Glutamatergic neuron (in vitro differentiated cells): ENCODE measurements at places on chromosomes 12 and 14. TPM values are rescaled to one million over a fixed set of nuclear protein-coding genes. Genes with fewer than 3 reads are reported as not detected.

Gene VWF
- total RNA-seq = 0.37 TPM

Gene BDKRB1
- not detected for total RNA-seq

DNA sequence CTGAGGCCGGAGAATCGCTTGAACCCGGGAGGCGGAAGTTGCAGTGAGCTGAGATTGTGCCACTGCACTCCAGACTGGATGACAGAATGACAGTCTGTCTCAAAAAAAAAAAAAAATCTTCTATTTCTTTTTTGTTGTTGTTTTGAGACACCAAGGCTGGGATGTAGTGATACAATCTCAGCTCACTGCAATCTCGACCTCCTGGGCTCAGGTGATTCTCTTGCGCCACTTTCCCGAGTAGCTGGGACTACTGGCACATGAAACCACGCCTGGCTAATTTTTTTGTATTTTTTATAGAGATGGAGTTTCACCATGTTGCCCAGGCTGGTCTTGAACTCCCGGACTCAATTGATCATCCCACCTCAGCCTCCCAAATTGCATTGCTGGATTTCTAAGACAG, 7.3 kb upstream of the SNRNP35 start:
- DNase-seq = no peak

DNA sequence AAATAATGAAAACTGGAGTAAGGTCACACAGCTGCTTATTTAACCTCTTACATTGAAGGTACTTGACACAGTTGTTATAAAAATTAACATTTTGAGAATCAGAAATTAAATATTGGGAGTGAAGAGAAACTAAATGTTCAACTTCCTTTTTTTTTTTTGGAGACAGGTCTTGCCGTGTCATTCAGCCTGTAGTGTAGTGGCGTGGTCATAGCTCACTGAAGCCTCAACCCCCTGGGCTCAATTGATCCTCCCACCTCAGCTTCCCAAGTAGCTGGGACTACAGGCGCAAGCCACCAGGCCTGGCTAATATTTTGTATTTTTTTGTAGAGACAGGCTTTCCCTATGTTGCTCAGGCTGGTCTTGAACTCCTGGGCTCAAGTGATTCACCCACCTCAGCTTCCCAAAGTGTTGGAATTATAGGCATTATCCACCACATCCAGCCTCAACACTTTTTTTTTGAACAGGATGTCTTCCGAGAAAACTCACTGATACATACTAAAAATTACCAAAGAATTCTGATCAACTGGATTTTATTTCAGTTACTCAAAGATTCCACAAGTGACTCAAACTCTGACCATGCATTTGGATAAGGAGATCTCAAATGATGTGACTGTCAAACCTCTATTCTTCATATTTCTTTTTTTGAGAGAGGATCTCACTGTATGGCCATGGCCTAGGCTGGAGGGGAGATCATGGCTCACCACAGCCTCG, 35.4 kb downstream of the SGPP1 start:
- DNase-seq = no peak

DNA sequence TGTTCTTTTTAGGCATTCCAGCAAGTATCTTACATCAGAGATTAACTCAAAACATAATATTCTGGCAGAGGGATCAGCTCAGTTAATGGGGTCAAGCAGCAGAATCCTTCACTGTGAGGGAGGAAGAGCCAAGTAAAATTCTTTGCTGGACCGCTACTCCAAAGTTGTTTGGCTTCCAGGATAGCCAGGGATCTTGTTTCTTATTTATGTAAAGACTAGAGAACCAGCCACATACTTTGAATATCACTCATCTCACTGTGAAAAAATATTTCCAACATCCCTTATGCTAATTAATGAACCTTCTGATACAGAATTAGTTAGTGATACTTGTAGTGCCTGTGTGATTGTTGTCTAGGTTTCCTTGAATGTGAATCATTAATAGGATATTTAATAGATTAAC, 94.2 kb downstream of the PLEKHA5 start:
- DNase-seq = no peak

GRCh38 chr12:25755971-25756260, 202.6 kb upstream of the RASSF8 start:
- no peak for DNase-seq
